ENCODE measurements at places on chromosomes 16 and 17. TPM values are rescaled to one million over a fixed set of nuclear protein-coding genes. Genes with fewer than 3 reads are reported as not detected.

SEPTIN1 gene
- not detected for total RNA-seq

C17orf78 gene
- not detected for total RNA-seq

BAHCC1 gene
- total RNA-seq, result 6.5 TPM

HOXB2 gene
- 4.3 TPM for total RNA-seq

SLC13A2 gene
- total RNA-seq, result not detected

C16orf86 gene
- total RNA-seq, result 1.3 TPM

TBX2 gene
- 12.5 TPM for total RNA-seq

SLC16A5 gene
- 5.6 TPM for total RNA-seq

HSD3B7 gene
- total RNA-seq, result 24.8 TPM

AATF gene
- total RNA-seq, result 24.2 TPM

CLDN9 gene
- not detected for total RNA-seq
